ENCODE measurements at places on chromosomes 11 and 22. TPM values are rescaled to one million over a fixed set of nuclear protein-coding genes. Genes with fewer than 3 reads are reported as not detected.

GRCh38 chr11:128311742-128312719 lies 275.3 kb downstream of the ETS1 start:
- DNase-seq: no peak

DNA sequence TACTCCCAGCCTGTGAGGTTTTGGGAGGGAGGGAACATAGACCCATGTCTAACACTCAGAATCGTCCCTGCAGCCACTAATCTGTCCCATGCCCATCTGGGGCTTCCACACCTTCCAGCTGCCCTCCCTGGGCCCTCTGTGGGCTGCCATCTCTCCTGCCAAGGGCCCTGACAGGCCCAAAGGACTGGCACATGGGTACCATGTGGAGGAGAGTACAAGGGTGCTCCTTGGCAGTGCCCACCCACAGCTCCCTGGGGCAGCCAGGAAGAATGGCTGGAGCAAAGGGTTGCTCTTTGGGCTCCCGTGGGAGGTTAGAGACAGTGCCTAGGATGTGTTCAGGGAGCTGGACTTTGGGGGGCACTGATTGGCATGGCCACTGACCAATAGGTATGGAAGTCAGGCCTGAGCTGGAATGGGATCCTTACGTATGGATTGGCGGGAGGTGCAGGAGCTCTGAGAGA lies 56.8 kb downstream of the CD82 start:
- no peak for DNase-seq

Gene GDPD4
- total RNA-seq: not detected

Gene EWSR1
- total RNA-seq: 122 TPM
